Umbilical cord (tissue), 2 donors: ENCODE measurements at places on chromosomes 7 and 10.

- no peak for DNase-seq
These were observed 5.0 kb downstream of the SPRN start for GRCh38 chr10:133419211-133419950.

- no peak for DNase-seq
These were observed 234.0 kb upstream of the SP4 start for GRCh38 chr7:21193895-21194294.

DNA sequence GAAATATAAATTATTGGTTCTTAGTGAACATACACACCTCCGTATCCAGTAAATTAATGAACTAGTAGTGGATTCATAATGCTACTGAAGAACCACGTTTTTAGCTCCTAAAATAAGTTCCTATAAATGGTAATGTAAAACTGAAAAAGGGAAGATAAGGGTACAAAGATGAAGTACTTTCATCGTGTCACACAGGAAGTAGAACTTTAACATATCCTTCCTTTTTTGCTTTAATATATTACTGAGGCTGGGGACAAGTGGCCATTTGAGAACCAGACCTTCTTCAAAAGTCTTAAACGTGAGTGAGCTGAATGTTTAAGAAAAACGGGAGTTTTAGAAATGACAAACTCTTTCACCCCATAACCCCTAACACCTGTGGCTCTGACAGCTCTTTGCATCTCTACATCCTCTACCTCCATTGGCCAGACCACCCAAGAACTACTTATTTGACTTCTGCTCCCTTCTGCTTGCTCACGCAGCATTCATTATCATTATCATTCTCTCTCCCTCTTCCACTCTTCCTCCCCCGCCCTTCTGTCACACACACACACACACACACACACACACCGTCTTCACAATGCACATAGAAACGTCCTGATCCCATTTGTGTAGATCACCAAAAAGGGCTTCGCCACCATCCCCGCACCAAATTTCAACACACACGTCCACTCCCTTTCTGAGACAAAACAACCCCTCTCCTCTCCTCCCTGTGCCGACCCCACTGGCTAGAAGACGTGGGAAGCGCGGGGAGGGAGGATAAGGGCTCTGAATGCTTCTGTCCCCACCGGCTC is 677 bp downstream of the SKAP2 start:
- DNase-seq: no peak

DNA sequence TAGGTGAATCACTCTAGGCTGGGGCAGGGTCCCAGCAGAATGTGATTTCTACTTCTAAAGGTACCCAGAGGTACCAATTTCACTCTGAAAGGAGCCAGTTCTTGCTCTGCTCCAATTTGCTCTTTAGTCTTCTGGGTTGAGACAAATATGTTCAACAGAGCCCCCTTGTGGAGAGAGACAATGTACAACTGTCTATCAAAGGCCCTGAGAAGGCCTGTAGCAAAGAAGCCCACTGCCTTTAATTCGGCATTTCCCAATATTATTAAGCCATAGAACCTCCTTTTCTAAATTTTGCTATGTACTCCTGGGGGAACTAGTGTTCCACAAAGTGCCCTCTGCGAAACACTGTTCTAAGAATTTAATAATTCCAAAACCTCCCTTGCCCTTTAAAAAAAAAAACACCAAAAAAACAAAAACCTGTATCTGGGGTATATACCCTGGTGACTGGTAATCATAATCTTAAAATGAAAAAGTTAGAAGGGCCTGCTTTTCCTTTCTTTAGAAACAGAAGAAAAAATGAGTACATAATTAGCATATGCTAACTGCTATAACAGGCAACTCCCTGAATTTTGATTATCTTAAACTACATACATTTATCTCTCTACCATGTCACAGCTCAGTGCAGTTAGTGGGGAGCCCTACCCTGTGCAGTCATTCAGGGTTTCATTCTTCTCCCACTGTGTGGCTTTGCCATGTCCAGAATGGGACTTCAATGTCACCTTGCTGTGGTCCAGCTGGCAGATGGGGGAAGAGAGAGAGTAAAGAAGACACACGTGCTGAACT is 160.9 kb upstream of the BMPER start:
- DNase-seq: no peak

DNA sequence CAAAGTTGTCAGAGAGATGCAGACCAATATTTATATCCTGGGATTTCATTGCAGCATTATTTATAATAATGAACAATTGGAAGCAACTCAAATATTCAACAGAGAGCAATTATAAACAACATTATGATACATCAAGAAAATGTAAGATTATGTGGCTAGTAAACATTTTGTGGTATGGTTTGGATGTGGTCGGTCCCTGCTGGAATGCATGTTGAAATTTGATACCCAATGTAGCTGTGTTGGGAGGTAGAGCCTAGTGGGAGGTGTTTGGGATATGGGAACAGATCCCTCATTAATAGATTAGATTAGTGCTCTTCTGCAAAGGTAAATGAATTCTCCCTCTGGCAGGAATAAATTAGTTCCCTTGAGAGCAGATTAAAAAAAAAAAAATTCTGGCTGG is 350.9 kb downstream of the ANKRD30A start:
- DNase-seq: no peak
